GM04503 (cell line): ENCODE measurements at places on chromosomes 4 and X.

DNA sequence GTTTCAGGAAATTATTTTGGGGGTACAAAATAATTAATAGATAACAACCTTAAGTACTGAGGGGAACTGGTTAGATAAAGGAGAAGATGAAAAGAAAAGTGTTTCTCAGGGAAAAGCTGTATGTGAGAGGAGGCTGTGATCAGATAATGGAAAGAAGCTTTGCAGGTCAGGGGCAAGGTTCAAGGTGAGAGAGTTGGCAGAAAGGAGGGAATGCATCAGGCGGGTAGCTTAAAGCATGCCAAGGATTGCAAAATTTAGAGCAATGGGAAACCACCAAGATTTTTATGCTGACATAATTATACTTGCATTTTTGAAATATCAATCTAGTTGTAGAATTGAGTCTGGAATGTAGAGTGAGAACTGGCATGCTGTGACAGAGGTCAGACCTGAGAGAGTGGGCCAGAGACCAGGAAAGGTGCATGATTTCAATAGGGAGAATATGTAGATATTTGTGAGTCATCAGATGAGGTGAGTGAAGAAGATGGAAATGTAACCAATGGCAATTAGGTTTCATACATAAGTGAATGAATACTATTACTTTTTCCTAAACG, 508.7 kb downstream of the TRIML1 start:
- DNase-seq = no peak

- DNase-seq = no peak
Measured at GRCh38 chr4:158826057-158826456, 57.2 kb downstream of the FNIP2 start.

DNA sequence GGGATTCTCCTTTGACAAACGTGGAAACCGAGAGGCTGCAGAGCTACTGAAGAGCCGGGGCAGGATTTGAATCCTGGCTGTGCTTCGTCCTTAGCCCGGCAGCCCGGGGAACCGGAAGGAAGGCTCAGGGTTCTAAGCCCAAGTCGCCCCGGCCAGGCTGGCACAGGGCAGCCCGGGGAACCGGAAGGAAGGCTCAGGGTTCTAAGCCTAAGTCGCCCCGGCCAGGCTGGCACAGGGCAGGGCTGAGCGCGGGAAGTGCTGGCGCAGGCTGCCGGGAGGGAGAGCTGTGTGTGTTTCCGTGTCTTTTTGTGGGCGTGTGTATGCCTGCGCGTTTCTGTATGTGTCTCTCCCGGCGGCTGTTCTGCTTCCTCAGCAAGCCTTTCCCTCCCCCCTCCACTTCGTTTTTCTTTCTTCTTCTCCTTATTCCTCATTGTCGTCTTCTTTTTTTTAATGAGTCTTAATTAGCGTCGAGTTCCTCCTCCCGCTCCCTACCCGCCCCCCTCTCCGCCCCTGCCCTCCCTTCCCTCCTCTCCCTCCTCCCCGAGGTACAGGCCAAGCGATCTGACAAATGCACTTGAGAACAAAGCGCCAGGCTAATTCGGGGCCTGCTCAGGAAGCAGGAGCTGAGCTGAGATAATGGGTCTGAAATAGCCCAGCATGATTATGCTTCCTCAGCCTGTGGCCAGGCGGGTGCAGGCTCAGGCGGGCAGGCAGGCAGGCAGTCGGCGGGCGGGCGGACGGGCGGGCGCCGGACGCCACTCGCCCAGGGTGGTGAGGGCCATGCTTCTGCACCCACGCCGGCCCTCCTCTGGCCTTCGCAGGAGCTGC, 65.9 kb downstream of the EFNB1 start:
- DNase-seq = no peak

DNA sequence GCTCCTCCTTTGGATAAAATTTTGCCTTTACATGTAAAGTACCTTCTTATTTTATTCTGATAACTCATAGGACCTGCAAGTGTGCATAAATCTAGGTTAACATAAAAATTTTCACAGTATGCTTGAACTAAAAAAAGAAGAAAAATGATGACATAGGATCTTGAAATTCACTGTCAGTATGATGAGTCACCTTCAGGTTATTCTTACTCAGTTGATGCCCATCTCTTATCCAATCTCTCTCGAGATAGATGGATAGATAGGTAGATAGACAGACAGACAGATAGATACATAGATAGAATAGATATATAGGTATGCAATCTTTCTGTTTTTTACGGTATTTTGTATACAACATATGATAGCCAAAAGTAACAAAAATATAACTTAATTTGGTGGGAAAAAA, 485.5 kb downstream of the NAF1 start:
- DNase-seq = no peak

GRCh38 chr4:155675709-155676429, 9.2 kb downstream of the GUCY1A1 start:
- no peak for DNase-seq

- no peak for DNase-seq
Measured at GRCh38 chr4:43130228-43131021, 237.9 kb downstream of the GRXCR1 start.

- no peak for DNase-seq
Measured at GRCh38 chr4:184163813-184164212, 53.9 kb downstream of the ENPP6 start.

- DNase-seq = no peak
Measured at GRCh38 chr4:127783026-127783769, 1.1 kb downstream of the HSPA4L start.

- no peak for DNase-seq
Measured at GRCh38 chrX:20547611-20548051, 280.9 kb upstream of the RPS6KA3 start.

GRCh38 chrX:110428144-110428543, 69.5 kb downstream of the RTL9 start:
- DNase-seq = no peak

DNA sequence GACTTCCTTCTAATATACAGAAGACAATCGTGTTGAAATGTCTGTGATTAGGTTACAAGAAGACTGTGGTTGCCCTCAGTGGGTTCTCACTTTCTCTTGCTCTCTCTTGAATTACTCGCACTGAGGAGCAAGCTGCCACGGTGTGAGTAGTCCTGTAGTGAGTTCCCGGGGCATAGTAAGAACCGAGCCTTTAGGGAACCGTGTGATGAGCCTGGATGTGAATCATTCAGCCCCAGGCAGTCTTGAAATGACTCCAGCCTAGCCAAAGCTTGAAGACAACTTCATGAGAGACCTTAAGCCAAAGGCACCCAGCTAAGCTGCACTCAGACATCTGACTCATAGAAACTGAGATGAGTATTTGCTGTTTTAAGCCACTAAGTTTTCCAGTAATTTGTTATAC, 292.7 kb downstream of the SPOCK3 start:
- DNase-seq = no peak

- DNase-seq = no peak
Measured at GRCh38 chrX:44043496-44043895, 70.3 kb upstream of the NDP start.

- no peak for DNase-seq
Measured at GRCh38 chr4:98358630-98359248, 97.6 kb downstream of the RAP1GDS1 start.

DNA sequence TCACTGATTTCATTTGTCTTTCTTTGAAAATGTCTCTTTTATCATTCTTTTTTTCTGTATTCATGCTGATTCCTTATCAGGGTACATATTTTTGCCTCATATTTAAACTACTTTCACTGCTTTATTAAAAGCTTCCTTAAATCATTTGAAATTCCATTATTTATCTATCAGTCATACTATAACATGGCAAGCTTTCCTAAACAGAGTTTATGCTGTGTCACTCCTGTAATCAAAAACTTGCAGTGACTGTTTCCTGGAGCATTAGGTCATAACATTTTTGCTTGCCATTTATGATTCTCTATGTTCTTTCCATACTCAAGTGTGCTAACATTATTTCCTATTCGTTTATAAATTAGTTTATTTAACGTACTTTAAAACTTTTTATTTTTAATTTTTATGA, 203.7 kb downstream of the BMPR1B start:
- no peak for DNase-seq

- no peak for DNase-seq
Measured at GRCh38 chr4:4302001-4302400, 11.9 kb downstream of the ZBTB49 start.

DNA sequence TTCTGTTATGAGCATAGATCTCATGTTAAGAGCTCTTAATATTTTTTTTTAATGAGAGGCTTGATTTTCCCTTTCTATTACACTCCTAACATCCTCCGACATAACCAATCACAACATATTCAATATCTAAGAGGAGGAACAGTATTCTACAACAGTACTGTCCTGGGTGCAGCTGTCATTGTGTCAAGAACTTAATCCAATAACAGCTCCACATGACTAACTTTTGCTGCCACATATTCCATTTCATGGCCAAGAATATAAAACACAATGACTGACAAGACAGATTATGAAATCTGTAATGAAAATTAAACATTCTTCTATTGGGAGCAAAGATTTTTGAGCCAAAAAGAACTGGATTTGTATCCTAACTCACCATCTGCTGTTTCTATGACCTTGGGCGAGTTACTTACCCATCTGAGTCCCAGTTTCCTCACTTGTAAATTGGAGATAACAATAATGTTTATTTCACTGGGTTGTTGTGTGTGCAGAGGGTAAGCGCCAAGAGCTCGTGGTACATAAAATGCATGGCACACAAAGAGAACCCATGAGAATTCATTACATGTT, 405.6 kb downstream of the SPRY1 start:
- DNase-seq = no peak

DNA sequence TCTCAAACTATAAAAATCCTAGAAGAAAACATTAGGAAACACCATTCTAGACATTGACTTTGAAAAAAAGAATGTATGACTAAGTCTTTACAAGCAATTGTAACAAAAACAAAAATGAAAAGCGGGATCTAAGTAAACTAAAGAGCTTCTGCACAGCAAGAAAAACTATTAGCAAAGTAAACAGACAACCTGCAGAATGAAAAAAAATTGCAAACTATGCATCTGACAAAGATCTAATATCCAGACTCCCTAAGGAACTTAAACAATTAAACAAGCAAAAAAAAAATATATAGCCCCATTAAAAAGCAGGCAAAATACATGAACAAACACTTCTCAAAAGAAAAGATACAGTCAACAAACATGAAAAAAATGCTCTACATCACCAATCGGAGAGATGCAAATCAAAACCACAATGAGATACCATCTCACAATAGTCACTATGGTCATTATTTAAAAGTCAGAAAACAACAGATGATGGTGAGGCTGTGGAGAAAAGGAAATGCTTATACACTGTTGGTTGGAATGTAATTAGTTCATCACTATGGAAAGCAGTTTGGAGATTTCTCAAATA, 168.1 kb downstream of the EPHA5 start:
- peak; percentile 66 for DNase-seq

DNA sequence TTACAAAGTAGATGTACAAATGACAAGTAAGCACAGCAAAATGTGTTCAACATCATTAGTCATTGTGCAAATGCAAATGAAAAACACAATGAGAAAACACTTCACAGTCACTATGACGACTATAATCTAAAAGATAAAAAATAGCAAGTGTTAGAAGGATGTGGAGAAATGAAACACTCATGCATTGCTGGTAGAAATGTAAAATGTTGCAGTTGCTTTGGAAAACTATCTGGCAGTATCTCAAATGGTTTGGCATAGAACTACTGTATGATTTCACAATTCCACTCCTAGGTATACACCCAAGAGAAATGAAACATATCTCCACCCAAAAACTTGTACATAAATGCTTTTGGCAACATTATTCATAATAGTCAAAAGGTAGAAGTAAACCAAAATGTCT, 459.7 kb upstream of the TRAM1L1 start:
- DNase-seq = no peak

GRCh38 chr4:183118141-183118540, 19.1 kb downstream of the WWC2 start:
- DNase-seq = no peak

- DNase-seq = no peak
Measured at GRCh38 chr4:80585542-80585941, 250.0 kb downstream of the CFAP299 start.

- no peak for DNase-seq
Measured at GRCh38 chrX:18927558-18927957, 56.4 kb downstream of the PHKA2 start.

DNA sequence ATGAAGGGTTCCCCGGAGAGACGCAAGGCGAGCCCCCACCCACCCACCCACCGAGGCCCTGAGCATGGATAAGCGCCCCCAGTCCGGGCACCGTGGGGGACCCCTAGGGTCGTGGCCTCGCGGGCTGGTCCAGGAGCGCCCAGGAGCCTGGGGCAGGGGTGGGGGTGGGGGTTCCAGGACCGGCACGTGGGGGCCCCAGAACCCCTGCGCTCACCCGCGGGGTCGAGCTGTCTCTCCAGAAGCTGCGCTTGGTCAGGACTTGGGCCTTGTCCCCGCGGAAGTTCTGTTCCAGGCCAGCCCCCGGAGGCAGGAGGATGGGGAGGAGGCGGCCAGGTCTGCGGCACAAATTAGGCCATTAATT, 11.2 kb upstream of the SHOX start:
- no peak for DNase-seq

- no peak for DNase-seq
Measured at GRCh38 chr4:152684587-152684986, 4.8 kb upstream of the TMEM154 start.

- no peak for DNase-seq
Measured at GRCh38 chr4:149965206-149965605, 113.0 kb upstream of the DCLK2 start.

- no peak for DNase-seq
Measured at GRCh38 chr4:60759518-60760245, 440.4 kb upstream of the ADGRL3 start.

- no peak for DNase-seq
Measured at GRCh38 chr4:26076000-26076587, 162.1 kb downstream of the SMIM20 start.

GRCh38 chr4:184807256-184807655, 18.5 kb downstream of the ACSL1 start:
- DNase-seq = no peak

DNA sequence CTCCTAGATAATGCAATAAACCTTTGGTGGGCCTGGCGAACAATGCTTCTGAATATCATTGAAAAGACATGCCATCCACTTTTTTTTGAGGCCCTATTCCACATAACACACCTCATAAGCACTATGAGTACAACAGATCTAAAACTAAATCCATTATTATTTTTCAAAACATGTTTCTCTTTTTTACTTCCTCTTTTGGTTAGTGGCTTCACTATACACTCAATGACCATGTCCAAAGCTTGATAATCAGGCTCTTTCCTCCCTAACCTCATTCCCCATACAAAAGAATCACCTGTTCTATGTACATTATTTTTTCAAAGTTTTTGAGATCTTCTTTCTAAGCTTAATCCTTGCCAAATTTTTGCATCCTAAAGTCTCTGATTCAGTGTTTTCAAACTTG, 20.4 kb upstream of the NPY2R start:
- no peak for DNase-seq

- DNase-seq = no peak
Measured at GRCh38 chr4:14167876-14168510, 540.5 kb upstream of the BOD1L1 start.
